ENCODE measurements at places on chromosomes 12 and 14.
A peak's percentile ranks its signal among the peaks of the same experiment; 100 is the strongest.

DNA sequence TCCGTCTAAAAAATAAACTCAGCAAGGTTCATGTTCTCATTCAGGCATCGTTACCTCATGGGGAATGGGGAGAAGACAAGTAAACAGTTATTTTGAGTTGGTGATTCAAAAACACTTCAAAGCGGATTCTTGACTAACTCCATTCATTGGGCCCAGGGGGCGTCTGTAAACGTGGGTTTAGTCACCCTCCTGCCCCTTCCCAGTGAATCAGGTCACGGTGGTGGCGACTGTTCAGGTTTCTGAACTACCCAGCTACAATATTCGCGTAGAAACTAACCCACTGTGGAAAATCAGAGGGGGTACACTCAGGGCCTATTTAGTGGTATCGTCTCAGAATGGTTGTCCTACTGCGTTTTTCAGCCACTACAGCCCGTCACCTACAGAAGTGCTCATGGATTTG is 15.2 kb downstream of the OR6S1 start:
- no peak for DNase-seq

- DNase-seq: no peak
These were observed 30.7 kb downstream of the NDUFA12 start for GRCh38 chr12:94972795-94973194.

DNA sequence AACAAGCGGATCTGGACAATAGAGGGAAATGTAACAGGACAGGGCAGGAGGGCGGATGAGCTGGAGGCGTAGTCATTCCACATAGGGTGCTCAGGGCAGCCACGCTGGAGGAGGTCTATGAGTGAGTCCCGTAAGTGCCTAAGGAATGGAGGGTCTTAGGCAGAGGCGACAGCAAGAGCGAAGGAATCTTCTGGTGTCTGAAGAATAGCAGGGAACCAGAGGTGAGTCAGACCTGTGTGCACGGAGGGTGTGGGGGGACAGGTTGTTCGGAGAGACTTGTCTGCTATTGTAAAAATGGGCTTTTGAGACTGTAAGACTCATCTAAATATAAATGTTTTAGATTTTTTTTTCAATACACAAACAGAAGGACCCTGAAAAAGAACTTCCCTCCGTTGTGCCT is 70.6 kb downstream of the SETD3 start:
- no peak for DNase-seq

DNA sequence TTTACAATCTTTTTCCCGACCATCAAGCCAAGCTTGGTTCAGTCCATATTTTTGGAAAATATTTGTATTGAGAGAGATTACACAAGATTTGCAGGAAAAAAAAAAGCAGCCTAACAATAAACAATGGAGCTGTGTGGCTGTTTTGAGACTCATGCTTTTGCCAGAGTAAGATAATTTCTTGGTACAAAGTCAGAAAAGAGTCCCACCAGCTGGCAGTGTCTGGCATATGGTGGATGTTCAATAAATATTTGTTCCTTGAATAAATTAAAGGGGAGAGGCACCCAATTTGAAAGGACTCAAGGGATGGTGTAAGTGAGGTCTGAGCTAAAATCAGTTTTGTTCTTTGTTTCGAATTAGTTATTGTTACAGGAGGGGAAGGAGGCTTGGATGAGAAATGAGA is 78.1 kb upstream of the RPH3A start:
- DNase-seq: no peak

DNA sequence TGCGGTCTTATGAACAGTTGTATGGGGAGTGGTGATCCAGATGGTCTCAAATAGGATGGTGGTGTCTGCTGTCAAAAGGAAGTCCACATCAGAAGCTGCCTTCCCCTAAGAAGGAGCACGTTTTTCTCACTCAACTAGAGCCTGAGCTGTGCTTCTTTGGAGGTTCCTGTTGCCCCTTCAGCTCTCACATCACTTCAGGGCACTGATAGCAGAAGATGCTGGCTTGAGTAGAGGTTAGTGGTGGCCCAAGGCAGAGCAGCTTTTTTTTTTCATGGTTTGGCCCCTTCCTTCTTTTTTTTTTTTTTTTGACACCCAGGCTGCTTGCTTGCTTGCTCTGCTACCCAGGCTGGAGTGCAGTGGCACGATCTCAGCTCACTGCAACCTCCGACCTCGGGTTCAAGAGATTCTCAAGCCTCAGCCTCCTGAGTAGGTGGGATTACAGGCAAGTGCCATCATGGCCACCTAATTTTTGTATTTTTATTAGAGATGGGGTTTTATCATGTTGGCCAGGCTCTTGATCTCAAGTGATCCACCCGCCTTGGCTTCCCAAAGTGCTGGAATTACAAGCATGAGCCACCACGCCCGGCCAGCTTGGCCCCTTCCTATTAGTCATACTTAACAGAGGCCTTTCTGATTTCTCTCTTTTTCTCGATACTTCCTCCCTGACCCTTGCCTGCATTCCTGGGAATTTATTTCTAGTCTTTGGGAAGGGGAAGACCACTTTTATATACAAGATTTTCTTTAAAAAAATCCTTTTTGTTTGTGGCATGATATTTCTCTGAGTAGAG is 31.6 kb downstream of the KLRD1 start:
- no peak for DNase-seq

- no peak for DNase-seq
These were observed 12.2 kb downstream of the PTPN11 start for GRCh38 chr12:112430929-112431328.

- no peak for DNase-seq
These were observed 167.8 kb upstream of the HIF1A start for GRCh38 chr14:61527325-61528100.

- peak; percentile 98 for DNase-seq
These were observed at the start of the genes APEX1 and OSGEP for GRCh38 chr14:20454516-20455354. TSS of gene APEX1 (plus strand) at chr14:20455226. CDS start at chr14:20455646, 420 bp downstream. TSS of gene OSGEP (minus strand) at chr14:20454812. CDS start at chr14:20454683, 129 bp downstream.

DNA sequence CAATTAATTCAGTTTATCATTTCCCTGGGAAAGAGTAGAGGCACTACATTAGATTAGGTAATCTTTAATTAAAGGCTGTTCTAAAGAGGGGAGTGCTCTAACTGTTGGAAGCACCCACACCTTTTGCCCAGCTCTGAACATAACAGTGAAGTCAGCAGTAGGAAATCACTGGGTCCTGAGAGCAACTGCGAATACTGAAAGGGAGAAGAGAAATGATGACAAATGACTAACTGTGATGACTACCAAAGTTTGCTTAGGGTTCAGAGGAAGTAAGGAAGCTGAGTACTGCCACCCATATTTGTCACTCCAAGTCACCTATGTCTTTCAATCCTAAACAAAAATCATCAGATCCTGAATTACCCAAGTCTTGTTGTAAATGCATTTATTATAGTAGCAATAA is 140.6 kb downstream of the EPS8 start:
- DNase-seq: no peak

- no peak for DNase-seq
These were observed 29.7 kb upstream of the BEGAIN start for GRCh38 chr14:100616854-100617409.

DNA sequence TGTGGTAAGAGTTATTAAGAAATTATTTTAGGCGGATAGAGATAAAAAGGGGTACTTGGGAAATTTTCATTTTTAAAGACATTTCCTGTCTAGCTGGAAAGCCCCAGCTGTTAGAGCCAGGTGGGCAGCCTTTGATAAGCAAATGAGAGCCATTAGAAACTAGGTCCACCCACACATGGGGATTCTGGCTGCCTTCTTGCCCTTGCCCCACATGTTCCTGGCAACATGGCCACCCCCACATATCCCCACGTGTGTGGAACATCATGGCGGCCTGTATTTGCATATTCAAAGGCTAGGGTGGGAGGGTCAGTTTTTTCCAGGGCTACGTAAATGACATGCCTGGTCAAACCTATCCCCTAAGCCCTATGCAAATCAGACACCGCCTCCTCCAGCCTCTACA is 1382.1 kb downstream of the AACS start:
- DNase-seq: no peak

GRCh38 chr14:50676814-50677516 is 8.9 kb upstream of the SAV1 start:
- DNase-seq: no peak

- DNase-seq: no peak
These were observed 9.0 kb downstream of the CCDC85C start for GRCh38 chr14:99595034-99595433.

- DNase-seq: no peak
These were observed 986.4 kb downstream of the AACS start for GRCh38 chr12:126051611-126052107.

GRCh38 chr14:68880581-68881105 is 87.8 kb upstream of the ZFP36L1 start:
- DNase-seq: no peak

GRCh38 chr12:62632411-62632918 is 165.8 kb downstream of the MON2 start:
- DNase-seq: no peak

GRCh38 chr12:71772735-71773134 is 18.1 kb downstream of the RAB21 start:
- no peak for DNase-seq

DNA sequence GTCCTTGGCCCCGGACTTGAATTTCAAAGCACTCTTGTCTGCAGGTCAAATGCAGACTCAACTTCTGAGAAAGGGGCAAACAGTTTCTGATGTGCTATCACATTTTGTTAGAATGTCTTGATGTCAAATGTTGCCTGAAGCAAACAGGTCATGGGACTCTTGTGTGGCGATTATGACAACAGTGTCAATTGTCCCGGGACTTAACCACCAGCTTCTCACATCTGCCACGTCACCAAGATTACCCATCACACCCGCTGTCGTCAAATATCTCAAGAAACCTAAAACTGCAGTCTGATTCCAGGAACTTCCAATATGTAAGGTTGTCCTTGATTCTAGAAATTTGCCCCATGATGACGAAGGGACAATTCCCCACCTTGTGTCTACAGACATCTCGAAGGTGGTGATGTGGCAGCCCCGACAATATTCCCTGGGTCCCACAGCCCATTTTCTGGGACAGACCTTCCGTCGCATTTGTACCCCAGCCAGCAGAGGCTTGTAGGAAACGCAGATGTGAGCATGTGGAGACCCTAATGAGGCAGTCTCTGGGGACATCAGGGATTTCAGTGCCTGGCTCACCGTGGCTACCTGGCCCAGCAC is 21.3 kb downstream of the LRTM2 start:
- no peak for DNase-seq

DNA sequence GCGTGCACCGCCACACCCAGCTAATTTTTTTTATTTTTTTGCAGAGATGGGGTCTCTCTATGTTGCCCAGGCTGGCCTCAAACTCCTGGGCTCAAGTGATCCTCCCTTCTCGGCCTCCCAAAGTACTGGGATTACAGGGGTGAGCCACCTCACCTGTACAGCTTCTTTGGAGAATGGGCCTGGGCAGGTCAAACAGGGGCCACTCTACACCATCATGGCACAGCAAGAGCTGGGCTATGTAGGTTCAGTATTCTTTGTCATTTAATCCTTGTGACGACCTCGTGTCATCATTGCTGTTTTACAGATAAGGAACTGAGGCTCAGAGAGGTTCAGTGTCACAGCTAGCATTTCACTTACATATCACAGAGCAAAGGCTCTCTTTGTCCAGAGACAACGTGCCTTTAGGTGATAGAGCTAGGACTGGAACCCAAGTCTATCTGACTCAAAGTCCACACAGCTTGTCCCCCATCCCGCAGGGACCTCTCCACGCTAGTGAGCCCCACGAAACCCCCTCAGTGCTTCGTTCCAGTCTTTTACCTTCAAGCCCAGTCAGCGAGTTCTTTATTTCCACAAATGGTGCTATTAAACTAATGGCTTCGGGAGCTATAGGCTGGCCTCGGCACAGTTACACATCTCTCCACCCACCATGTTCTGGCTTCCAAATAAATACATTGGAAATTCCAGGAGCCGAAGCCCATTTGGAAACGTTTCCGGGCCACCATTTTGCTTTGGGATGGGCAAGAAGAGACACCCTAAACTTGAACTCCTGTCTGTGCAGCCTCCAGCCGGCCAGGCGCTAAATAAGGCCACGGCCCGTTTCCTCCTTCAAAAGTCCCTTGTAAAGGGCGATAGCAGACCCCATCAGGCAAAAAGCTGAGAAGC is 660 bp upstream of the MAP1LC3B2 start:
- DNase-seq: no peak

GRCh38 chr12:46530373-46531056 is 157.9 kb upstream of the SLC38A2 start:
- DNase-seq: no peak

GRCh38 chr12:123468786-123469185 is 10.8 kb downstream of the SNRNP35 start:
- no peak for DNase-seq

- no peak for DNase-seq
These were observed 69.2 kb upstream of the ARID2 start for GRCh38 chr12:45660330-45660729.

- DNase-seq: no peak
These were observed 31.1 kb upstream of the INF2 start for GRCh38 chr14:104658325-104658712.

- no peak for DNase-seq
These were observed 29.2 kb downstream of the GLRX5 start for GRCh38 chr14:95564060-95564459.

- DNase-seq: no peak
These were observed at the start of gene MSRB3 for GRCh38 chr12:65278576-65279368. TSS of gene MSRB3 (plus strand) at chr12:65278683. CDS start at chr12:65308580, 29,897 bp downstream.

- DNase-seq: no peak
These were observed 233.4 kb downstream of the BMP4 start for GRCh38 chr14:53723221-53723620.

GRCh38 chr12:130114952-130115351 is 47.3 kb upstream of the FZD10 start:
- DNase-seq: no peak

- DNase-seq: no peak
These were observed 91.9 kb downstream of the SLC8A3 start for GRCh38 chr14:70096866-70097265.

DNA sequence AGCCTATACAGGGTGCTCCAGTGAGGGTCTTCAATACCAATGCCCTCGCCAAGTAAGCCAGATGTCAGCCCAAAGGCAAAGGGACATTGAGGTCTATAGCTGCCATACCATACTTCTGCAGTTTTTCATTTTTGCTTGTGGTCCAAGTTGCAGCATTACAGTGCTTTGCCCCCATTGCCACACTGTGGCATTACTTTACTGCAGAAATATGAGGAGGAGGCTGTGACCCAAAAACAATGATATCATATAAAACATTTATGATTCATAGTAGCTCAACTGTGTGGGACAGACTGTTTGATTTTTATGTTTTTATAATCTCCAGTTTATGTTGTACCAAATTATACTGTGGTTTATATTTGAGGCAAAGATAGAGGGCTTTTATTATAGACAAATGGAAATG is 64.1 kb downstream of the KIAA0586 start:
- DNase-seq: no peak

GRCh38 chr14:36666416-36667206 is 5.0 kb downstream of the PAX9 start:
- DNase-seq: no peak

GRCh38 chr14:51121096-51121495 is 26.2 kb upstream of the TRIM9 start:
- DNase-seq: no peak

- no peak for DNase-seq
These were observed 327.7 kb downstream of the DUSP6 start for GRCh38 chr12:89024580-89024979.

GRCh38 chr12:114623737-114624136 is 60.2 kb downstream of the TBX3 start:
- no peak for DNase-seq

GRCh38 chr12:117551665-117552064 is 190.2 kb upstream of the NOS1 start:
- DNase-seq: no peak

- no peak for DNase-seq
These were observed 946 bp downstream of the RNU4-2 start for GRCh38 chr12:120290609-120291305.
